Tibial nerve (tissue), 4 donors: ENCODE measurements at places on chromosomes 5 and 9.

DNA sequence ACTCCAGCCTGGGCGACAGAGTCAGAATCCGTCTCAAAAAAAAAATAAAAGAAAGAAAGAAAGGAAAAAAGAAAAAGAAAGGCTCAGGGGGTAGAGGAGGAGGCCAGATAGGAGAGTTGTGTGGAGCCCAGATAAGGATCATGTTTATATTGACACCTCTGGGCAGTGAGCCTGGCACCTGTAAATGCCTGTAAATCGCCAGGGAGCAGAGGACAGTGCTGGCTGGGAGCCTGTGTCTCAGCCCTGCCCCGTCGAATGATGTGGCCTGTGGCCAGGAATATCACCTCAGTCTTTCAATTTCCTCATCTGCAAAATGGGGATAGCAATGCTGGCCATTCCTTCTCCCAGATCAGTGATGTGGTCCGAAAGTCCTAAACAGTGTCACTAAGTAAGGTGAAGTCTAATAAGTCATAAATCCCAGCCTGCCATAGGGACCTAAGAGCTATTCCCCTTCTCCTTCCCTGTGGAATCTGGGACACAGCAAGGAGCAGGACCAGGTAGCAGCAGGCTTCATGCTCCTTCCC is 10.3 kb upstream of the ABO start:
- DNase-seq, result no peak

- no peak for DNase-seq
These were observed 5.3 kb downstream of the INVS start for GRCh38 chr9:100104314-100104713.

DNA sequence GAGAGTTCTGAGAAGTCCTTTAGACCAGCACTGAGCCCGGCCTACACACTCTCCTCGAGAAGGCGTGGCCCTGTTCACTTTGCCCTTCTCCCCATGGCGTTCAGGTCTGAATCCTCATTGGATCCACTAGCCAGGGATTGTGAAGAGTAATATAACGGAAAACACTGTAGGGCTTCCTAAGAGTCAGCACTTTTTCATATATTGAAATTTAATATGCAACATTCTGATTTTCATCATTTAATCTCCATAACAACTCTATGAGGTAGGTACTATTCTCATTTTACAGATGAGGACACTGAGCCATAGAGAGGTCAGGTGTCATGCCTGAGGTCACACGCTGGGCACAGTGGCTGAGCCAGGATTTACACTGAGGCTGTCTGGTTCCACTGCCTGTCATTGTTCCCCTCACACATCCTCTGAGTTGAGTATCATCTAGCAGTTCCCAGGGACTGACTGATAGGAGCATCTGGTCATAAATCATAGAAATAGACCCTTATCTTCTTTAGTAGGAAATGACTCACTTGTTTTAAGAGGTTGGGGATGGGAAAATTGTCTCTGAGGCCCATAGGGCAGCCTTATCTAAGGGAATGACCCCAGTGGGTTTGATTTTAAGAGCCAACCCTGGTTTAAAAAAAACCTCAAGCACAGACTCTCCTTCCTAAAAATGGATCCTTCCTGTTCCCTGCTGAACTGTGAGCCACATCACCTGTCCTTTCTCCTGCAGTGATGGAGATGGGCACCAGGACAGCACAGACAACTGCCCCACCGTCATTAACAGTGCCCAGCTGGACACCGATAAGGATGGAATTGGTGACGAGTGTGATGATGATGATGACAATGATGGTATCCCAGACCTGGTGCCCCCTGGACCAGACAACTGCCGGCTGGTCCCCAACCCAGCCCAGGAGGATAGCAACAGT is 41.2 kb downstream of the THBS4 start:
- no peak for DNase-seq

DNA sequence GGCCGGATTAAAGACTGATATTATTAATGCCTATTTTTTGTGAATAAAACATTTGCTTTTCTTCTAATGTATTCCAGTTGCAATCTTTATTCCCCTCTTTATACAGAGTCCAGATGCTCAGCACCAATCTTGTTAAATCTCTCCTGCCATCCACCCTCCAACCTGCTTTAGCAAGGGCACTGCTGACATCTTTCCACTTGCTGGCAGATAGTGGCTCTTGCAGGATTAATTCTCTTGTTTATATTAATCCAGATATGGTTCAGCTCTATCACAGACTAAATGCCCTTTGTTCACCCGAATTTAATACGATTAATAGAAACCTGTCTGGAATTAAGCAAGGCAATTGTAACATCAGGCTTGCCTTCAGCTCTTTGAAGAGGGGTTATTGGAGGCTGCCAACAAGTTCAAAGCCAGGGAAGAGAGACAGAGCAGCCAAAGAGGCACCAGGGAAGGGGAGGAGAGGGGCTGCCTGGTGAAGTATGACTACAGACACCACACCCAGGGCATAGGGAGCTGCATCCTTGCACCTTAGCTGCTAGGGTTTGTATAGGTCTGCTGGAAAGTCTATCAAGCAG is 236.2 kb downstream of the SAXO1 start:
- DNase-seq, result no peak

- DNase-seq, result no peak
These were observed 545.2 kb upstream of the ACO1 start for GRCh38 chr9:31839273-31839672.

DNA sequence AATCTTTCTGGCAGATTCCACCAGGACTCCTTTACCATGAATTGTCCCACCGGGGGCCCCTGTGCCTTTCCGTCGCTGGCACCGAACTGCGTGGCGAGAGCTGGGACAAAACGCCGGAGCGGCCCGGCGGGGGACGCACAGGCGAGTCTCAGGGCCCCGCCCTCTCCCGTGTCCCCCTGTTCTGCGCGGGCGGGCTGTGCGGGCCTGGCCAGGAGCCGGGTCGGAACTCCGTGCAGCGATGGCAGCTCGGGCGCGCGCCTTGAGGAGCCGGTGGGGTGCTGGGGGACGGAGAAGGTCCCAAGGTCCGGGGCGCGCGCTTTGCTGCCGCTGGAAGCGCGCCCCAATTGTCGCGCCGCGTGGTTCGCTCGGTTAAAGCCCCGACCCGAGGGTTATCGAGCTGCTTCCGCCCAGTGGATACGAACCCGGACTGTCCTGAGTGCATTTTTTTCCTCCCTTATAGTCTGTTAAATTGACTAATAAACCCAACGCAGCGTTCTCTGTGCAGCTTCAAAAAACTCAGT is 125.3 kb downstream of the TMEM174 start:
- DNase-seq, result no peak

DNA sequence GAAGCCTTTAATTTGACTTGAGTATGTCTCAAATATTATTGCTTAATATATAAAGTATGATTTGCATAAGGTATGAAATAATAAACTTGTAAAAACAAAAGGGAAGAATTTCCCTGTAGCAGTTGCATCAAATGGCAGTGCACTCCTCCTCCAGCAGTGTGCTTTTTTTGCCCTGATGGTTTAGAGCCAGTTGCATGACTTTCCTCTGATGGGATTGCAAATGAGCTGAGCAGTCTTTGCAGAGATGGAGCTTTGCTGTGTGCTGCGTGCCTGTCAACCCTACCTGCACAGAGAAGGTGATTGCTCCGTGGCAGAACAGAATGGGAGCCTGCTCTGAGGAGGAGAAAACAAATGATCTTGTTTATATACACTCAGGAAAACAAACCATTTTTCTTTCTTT is 22.7 kb upstream of the CATSPER3 start:
- no peak for DNase-seq

- DNase-seq, result no peak
These were observed 9.2 kb downstream of the ARPC5L start for GRCh38 chr9:124871156-124871561.

GRCh38 chr9:137138058-137138721 is 764 bp upstream of the GRIN1 start:
- no peak for DNase-seq
